NCI-H345 (cell line): ENCODE measurements at places on chromosomes 6 and 20.

- no peak for DNase-seq
Measured at GRCh38 chr20:3924304-3925112, 35.3 kb downstream of the PANK2 start.

DNA sequence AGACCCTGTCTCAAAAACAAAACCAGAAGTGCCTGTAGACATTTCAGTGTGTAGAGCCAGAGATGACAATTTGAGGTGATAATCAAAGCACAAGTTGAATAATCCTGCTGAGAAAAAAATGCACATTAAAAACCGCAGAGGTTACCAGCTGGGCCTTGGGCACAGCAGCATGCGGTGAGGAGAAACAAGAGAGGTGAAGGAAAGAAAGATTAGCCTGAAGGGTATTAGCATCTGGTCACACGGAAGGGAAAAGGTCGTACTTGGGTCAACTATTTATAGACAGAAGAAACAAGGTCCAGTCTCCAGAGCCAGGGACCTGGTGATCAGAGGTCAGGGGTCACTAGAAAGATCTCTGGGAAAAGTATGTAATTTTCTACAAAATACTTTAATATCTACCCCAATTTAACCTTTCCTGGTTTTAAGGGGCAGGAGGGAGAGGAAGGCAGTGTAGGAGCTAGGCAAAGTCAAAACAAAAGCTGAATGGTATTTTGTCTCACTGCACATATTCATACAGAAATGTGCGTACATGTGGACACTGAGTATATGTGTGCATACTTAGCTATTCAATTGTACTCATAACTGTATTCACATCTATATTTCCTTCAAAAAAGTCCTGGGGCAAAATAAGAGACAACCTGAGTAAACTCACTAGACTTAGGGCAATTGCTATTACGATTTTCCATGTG is 10.1 kb downstream of the MAP7 start:
- DNase-seq: no peak

DNA sequence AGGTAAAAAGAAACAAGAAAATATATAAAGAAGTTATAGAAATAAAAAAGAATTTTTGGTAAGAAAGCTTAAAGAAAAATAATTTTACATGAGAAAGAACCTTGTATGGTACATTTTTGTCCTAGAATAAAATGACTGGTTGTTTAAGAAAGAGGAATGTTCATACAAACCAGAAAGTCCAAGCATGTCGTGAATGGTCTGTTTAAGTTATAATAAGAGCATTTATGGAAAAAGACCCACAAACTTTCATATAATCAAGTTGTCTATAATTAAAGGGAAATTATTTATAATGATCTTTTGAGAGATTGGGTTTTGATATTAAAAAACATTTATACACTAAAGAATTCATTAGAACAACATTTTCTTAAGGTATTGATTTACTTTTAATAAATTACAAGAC is 27.8 kb upstream of the FAM110A start:
- DNase-seq: no peak

GRCh38 chr6:16998461-16998860 is 103.4 kb upstream of the STMND1 start:
- no peak for DNase-seq

DNA sequence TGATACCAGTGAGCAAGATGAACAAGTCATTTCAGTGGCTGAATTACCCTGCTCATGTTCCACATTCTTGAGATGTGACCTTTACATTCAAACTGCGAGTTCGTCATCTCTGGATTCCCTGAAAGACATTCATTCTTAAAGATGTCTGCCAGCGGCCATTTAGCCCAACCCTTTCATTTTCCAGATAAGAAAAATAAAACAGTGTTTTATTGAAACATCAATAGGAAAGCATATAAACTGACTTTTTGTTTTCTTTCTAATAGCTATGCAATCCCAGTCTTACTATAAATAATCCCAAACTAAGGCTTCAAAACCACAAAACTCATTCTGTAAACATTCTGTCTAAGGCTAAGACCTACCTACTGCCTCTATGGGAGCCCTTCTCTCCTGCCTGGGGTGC is 134.0 kb downstream of the SAMD5 start:
- DNase-seq: no peak

GRCh38 chr6:108113557-108114519 is 39.3 kb upstream of the OSTM1 start:
- DNase-seq: peak; percentile 3

DNA sequence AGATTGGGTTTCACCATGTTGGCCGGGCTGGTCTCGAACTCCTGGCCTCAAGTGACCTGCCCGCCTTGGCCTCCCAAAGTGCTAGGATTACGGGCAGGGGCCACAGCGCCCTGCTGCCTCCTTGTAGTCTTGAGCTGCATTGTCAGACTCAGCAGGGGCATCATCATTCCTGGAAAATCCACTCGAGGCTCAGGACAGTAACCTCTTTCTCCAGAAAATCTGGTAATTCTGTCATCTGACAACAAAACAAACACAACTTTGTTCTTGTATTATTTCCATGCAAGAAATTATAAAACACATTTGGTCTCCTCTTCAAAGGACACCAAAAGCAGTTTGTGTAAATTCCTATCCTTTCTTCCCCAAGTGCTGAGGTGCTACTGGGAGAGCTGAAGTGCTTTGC is 137.2 kb upstream of the INSM1 start:
- no peak for DNase-seq

DNA sequence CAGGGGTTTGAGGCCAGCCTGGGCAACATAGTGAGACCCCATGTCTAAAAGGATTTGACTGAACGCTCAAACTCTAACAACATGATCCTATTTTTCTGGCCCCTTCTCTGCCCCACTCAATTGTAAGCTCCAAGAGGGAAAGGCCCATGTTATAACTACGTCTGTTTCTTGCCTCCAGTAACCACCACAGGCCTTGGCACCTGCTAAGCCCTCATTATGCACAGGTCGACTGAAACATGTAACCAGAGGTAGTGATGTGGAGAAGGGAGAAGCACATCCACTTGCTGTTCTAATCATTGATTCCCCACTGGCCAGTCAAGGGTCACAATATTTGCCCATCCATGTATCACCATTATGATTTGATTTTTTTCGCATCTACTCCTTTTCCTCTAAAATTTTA is 475.5 kb downstream of the KIF16B start:
- no peak for DNase-seq

DNA sequence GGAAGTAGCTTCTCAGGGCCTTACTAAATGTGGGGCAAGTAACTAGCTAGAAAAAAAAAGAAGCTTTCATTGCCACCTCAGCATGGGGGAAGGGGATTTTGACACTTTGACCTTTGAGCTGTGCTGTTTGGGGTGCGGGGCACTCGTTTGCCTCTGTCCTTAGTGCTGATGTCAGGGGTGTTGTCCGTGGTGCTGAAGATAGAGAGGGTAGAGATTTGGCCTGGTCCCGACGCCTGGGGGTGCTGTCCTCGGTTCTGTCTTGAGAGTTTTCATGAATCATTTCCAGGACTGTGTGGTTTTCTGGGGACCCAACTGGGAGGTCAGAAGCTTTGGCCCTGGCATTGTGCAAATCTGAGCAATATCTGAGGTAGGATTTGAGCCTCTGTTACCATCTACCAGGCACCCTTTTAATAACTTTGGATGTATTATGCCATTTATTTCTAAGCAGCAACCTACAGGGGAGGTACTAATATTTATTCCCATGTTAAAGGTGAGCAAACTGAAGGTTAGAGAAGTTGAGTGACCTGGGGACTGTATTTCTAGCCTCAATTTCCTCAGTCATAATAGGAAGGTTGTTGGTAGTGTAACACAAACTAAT is 78.0 kb downstream of the DLGAP4 start:
- DNase-seq: no peak

- DNase-seq: no peak
Measured at GRCh38 chr20:34435589-34435988, 72.5 kb downstream of the ITCH start.

- DNase-seq: no peak
Measured at GRCh38 chr20:6739406-6739805, 28.1 kb upstream of the BMP2 start.

DNA sequence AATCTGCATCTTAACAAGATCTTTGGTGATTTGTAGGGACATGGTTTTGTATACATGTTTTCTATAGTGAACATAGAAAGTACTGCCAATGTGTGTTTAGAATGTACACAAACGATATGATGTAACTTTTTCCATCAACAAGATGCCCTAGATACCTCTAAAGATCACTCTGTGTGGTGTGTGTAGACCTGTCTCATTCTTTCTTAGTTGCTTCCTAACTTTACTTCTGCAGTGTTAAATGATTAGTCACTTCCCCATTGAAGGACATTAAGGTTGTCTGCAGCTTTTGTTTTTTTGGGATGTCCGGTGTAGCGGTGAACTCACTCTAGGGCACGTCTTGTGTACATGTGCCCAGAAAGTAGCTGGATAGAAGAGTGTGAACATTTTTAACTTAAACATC is 35.9 kb downstream of the CDYL start:
- DNase-seq: no peak

GRCh38 chr6:45714741-45715507 is 300.7 kb downstream of the CLIC5 start:
- DNase-seq: peak; percentile 73

DNA sequence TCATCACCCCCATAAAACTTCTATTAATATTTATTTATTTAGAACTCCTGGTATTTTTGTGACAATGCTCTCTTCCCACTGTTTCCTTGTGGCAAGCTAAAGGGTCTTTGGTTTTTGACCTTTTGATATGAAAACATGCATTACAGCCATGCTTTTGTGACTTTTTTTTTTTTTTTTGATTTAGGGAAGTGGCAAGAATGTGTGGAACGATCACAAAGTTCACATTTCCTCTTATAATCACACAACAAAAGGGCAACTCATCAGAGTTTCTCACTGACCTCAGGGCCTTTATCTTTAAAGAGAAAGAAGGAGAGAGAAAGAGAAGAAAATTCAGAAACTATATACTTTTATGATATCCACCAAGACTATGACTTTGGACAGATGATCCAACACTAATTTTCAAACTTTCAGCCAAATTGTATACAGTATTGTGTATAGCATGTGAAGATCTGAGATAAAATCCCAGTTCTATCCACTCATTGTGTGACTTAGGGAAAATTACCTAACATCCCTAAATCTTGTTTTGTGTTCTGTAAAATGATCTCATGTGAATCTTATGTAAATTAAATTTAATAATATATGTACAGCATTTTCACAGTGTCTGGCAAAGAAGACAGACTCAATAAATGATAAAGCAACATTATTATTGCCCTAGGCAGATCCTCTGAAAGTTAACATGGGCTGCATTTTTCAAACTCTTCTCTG is 106.8 kb upstream of the MARCKS start:
- no peak for DNase-seq

DNA sequence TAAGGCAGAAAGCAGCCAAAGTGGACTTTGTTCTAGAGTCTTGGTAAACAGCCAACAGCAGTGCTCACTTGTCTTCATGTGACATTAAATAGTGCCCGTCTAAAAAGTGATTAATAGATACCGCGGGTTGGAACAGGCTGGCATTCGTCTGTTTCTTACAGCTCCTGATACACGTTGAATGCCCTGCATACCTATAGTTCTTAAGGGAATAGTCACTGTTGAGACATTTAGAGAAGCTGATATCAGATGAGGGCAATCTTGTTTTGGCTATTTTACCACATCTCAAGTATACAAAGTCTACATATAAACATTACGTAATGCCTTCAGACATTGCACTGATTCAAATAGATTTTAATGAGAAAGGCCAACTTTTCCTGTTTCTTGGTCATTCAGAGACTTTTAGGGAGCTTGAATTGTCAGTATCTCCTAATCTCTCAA is 374.9 kb upstream of the FLRT3 start:
- DNase-seq: no peak

- no peak for DNase-seq
Measured at GRCh38 chr6:17938901-17939300, 48.5 kb downstream of the KIF13A start.

GRCh38 chr20:9235518-9235917 is 166.6 kb downstream of the PLCB4 start:
- peak; percentile 15 for DNase-seq

DNA sequence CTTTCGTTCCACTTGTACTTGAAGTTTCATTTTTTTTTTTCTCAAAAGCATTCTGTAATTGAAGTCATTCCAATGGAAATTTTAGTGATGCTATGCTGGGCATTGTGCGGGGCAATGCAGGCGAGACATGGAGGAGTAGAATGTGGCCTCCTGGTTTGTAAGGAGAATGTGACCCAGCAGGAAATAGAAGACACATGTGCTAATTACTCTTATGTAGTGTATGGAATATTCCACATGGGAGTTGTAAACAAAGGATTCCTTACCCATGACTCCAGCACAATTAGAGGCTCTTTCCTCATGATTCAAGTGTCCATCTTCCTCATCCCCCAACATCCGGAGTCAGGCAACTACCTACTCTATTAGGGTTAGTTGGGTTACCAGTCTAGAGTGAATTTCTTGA is 14.9 kb upstream of the RFPL4B start:
- no peak for DNase-seq

DNA sequence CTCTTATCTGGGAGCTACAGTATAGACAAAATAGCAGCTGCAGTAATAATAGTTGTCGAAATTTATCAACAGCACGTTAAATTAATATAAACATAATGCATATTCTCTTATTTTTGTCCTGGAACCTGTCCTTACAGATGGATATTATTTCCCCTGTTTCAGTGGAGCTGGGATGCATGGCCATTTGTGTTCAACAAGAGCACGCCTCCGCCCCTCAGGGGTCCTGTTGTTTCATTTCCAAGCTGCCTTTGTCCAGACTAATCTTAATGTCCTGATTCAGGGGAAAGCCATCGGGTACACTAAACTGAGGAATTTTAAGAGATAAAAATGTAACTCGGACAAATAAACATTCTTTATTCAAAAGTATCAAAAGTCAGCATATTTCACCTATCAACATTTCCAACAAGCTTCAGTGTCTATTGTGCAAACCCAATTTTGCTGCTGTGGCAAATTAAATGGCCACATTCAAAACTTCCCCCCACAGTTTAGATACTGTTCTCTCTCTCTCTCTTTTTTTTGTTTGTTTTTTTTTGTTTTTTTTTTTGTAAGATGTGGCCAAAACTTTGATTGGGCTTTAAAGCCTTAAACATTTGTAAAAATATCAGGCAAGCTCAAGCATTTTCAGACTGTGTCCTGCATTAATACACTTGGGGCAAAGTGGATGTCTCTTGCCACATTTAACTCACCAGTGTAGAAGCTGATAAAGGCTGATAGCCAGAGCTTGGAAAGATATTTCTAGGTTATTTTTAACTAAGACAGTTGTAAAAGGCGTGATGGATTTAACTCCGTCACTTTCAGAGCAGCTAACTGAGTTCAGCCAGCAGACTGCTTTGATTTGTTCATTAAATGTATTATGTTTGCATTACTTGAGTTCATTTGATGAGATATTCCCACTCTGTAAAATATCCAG is 112.5 kb upstream of the QKI start:
- DNase-seq: no peak

- no peak for DNase-seq
Measured at GRCh38 chr20:20604907-20605306, 107.5 kb downstream of the RALGAPA2 start.

- DNase-seq: no peak
Measured at GRCh38 chr6:169978615-169979161, 227.3 kb downstream of the ERMARD start.

- no peak for DNase-seq
Measured at GRCh38 chr20:39813190-39813829, 851.2 kb downstream of the DHX35 start.
